ENCODE measurements at places on chromosomes 12 and 14.

GRCh38 chr14:32014057-32014456 lies 63.0 kb upstream of the ARHGAP5 start:
- no peak for DNase-seq

GRCh38 chr12:113776536-113776935 lies 189.6 kb downstream of the RBM19 start:
- no peak for DNase-seq

DNA sequence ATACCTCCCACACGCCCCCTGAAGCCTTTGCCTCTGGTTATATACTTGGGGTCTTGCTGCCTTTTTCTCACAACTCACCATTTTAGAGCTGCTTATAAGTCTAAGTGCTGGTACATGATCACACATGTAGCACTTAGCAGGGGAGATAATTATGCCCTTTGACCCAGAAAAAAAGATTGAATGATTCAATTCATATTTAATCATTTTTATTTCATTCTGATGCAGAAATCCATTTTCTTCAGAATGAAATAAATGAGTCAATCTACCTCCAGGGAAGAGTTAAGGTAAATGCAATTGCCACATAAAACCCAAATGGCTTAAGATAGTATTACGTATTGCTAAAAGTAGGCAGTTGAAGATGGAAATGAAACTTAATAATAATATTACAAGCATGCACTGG lies 414.6 kb upstream of the PRICKLE1 start:
- no peak for DNase-seq

DNA sequence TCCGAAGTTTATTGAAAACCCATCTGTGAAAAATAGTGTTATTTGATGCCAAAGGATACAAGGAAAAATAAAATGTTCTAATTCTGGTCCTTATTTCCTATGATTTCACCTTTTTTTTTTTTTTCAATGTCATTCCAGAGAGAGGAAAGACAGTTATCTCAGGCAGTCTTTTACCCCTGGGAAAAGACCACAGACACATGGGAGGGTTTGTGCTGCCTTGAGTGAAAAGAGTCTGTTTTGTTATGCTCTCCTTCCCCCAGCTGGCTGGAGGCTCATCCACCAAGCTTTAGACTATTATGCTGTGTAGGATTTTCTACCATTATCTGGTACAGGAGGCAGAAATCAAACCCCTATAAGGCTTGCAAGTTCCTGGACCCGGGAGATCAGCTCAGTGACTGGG lies 151.8 kb downstream of the CRADD start:
- no peak for DNase-seq

DNA sequence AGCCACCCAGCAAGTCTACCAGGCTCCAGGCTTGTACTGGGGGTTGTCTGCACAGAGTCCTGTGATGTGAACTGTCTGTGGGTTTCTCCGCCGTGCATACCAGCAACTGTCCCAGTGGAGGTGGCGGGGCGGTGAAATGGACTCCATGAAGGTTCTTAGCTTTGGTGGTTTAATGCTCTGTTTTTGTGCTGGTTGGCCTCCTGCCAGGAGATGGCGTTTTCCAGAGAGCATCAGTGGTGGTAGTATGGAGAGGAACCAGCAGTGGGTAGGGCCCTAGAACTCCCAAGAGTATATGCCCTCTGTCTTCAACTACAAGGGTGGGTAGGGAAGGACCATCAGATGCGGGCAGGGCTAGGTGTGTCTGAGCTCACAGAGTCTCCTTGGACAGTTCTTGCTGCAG lies 303.8 kb downstream of the TMEM121 start:
- no peak for DNase-seq

DNA sequence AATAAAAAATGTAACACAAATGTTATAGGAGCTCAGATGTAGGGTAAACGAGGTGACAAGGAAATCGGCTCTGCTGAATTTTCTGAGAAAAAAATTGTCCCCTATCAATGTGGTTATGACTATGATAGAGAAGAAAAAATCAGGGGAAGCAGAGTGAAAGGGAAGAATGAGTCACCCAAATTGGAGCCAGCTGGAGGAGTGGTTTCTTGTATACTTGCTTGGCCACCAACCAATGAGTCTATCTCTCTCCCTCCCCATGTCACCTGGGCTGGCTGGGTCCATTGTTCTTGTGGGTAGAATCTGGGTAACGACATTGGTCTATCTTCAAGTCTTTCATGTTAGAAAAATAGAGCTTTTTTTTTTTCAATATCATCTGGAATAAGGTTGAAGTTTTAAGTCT lies 196.6 kb upstream of the FLRT2 start:
- no peak for DNase-seq

DNA sequence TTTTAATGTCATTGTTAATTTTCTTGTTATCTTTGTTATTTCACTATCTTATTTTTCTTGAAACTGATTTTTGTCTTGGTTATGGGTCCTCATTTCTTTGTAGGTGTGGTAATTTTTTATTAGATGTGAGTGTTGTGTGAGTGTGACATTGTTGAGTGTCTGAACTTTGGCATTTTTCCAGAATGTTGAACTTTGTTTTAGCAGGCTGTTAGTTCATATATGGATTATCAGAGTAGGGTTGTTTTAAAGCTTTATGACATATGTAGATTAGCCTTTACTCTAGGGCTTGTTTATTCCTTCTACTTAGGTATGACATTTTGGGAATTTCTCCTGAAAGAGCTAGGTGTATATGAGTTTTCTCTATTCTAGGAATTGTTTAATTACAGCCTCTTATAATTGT lies 103.9 kb downstream of the ARID2 start:
- DNase-seq: no peak
